ENCODE measurements at places on chromosomes 7 and 10. TPM values are rescaled to one million over a fixed set of nuclear protein-coding genes. Genes with fewer than 3 reads are reported as not detected.

DNA sequence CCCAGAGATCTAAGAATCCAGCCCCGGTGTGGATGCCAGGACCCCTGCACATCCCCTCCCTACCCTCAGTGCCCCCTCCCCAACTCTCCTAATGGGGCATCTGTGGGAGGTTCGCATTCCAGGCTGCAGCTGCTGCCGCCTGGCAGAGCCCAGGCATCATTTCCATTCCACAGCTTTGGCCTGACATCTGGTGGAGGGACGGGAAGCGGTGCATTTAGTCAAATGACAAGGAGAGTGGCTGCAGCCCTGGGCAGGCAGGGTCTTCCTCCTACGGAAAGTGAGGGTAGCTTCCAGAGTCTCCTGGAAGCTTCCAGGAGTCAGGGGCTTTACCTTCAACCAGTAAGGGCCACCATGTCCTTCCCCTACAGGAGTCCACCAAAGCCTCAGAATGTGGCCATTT is 30.8 kb downstream of the PRLHR start:
- DNase-seq = peak; percentile 4

GRCh38 chr10:121267236-121268003 is 330.8 kb downstream of the FGFR2 start:
- DNase-seq = no peak

DNA sequence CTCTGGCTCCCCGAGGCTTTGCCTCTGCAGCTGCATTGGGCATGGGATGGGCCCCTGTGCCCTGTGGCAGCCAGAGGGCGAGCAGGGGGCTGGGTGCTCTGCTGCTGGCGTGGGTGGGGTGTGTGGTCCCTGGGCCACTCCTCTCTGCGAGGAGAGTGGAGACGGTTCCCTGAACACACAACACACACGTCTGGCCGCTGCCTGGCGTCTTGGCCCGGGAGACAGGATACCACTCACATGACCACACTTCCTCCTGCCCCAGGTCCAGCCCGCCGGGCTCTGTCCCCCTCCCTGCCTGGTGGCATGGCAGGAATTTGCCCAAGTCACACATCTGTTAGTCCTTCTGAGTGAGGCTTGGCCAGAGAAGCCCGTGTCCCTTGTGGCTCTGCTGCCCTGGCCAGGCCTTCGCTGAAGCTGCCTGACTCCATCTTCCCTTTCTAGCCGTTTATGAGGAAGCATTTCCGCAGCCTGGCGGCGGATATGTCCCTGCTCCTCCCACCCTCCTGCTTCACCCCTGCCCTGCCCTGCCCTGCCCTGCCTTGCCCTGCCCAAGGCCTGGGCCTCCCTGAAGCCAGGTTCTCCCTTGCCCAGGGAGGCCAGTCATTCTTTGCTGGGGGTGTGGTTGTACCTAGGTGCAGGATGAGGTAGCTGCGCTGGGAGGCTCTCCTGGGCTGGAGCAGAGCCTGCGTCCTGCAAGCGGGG is 3.0 kb downstream of the BRI3 start:
- DNase-seq = peak; percentile 90

DNA sequence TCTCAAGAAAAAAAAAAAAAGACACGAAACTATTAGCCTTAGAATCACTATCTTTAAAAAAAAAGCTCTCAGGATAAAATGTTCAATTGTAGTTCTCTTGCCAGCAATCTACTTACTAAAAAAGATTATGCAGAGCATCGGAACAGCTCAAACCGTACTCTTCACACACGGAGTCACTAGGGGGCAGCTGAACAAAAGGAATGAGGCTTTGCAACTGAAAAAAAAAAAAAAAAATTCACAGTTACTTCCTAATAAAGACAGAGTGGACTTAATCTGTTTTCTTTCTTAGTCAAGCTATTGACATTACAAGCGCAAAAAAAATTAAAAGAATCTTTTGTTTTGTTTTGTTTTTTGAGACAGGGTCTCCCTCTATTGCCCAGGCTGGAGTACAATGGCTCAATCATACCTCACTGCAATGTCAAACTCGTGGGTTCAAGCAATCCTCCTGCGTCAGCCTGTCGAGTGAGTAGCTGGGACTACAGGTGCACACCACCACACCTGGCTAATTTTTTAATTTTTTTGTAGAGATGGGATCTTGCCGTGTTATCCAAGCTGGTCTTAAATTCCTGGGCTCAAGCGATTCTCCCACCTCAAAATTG is 11.5 kb downstream of the PMS2 start:
- peak; percentile 59 for DNase-seq

GRCh38 chr10:49393757-49394156 is 2.1 kb downstream of the DRGX start:
- no peak for DNase-seq

DNA sequence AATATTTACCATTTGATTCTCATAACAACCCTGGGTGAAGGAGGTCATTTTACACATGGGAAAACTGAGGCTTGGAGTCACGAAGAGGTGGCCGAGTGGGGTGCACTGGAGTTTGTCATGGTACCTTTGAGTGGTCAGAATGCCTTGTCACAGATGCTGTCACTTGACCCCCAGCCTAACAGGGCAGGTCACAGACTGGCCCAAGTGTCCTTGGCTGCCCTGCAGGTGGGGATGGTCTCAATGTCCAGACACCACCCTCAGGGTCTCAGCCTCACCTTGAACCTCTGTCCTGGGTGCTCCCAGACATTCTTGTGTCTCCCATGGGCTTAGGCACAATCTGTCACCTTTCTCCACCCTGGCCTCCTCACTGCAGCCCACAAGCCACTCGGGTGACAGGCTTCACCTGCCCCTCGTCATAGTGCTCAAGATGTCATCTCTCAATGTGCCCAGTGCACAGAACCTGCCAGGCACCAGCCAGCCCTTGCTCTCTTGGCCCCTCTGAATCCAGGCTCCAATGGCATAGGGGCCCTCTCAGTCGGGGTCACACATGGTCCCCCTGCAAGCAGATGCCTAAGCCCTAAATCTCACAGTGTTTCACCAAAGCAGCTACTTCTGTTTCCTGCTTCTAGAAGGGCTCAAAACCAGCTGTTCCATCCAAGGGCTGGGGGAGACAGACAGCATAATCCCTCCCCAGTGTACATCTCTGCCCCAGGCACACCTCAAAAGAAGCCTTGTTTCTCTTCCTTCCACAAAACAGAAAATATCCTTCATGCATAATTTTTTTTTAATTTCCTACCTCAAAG is 76.8 kb upstream of the NANOS1 start:
- no peak for DNase-seq

GRCh38 chr10:33813415-33813814 is 478.9 kb upstream of the NRP1 start:
- no peak for DNase-seq

DNA sequence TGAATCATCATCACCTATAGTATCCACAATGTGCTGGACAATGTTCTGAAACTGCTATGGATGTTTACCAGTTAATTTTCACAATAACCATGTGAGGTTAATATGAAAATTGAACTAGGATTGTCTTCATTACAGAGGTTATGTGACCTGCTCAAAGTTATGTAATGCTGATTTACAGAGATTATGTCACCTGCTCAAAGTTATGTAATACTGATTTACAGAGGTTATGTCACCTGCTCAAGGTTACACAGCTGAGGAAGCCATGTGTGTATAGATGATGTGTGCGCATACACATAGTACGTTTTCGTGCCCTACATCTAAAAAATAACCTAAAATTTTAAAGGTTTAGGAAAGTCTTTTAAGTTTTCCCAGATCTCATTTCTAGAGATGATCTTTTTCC is 298.0 kb downstream of the CDK14 start:
- no peak for DNase-seq

GRCh38 chr10:77862595-77862994 is 64.0 kb downstream of the DLG5 start:
- DNase-seq = no peak

- DNase-seq = no peak
Observed at GRCh38 chr7:29574659-29575058, 11.0 kb downstream of the PRR15 start.

Gene RSPH10B2
- 0.05 TPM for total RNA-seq

Gene GAD2
- not detected for total RNA-seq

Gene OGDHL
- 3.5 TPM for total RNA-seq
